Activated CD8-positive, alpha-beta memory T cell treated with anti-CD3 and anti-CD28 coated beads for 48 hours (primary cell): ENCODE measurements at places on chromosomes 1 and 21.
A peak's percentile ranks its signal among the peaks of the same experiment; 100 is the strongest.

GRCh38 chr1:155124503-155125463 is 2.9 kb upstream of the EFNA1 start:
- no peak for DNase-seq

DNA sequence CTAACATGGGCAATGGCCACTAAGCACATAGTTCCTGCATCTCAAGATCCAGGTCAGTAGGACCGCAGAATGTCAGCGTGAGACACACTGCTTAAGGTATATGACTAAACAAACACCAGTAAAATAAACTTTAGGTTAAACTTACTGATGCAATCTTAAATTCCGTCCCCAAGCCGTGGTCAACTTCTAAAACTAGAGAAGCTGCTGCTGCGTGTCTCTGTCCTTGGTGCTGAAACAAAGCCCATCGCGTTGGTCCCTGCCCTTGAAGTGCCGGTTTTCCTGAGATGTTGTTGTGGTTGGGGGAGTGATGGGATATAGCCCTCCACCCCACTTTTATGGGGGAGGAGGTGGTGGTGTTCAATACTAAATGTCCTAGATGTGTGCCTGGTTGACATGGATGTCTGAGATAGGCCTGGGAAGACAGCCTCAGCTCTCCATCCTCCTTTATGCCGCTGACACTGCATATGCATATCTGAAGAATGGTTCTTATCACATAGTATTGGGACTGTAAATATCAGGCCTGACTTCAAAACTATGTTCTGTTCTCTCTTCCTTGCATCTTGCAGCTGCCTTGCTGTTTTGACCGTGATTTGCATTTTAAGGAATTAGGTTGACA is 72.0 kb upstream of the KCNA3 start:
- peak; percentile 16 for DNase-seq

GRCh38 chr1:119727991-119728390 is 16.3 kb downstream of the PHGDH start:
- DNase-seq, result no peak

DNA sequence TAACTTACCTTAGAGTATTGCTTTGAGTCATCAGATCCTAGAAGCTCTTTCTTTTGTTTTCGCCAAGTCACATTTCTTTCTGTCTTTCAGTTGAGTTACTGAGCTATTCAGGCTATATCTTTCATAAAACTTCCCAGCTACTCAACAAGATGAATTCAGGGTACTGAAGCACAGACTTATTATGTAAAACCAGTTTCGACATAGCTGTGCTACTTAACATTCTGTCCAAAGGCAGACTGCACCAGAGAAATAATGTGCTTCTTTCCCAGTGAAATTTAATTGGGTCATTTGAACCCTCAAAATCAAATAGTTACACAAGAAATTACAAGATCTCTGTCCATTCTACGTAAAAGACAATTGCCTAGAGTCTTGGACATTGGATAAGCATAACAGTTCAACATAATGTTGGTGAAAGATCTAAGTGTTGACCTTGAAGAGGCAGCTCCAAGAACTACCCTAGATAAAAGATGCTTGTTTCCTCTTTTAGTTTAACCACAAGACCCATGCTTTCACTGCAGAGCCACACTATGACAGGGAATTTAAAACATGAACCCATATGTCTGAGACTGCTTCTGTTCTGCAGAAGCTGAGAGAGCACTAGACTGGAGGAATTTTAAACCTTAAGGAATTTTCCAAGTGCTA is 163.2 kb downstream of the LRRC40 start:
- DNase-seq, result no peak

GRCh38 chr1:109845658-109846057 is 65.0 kb upstream of the CSF1 start:
- no peak for DNase-seq

- no peak for DNase-seq
Measured at GRCh38 chr21:41368735-41369104, 6.9 kb downstream of the MX2 start.

DNA sequence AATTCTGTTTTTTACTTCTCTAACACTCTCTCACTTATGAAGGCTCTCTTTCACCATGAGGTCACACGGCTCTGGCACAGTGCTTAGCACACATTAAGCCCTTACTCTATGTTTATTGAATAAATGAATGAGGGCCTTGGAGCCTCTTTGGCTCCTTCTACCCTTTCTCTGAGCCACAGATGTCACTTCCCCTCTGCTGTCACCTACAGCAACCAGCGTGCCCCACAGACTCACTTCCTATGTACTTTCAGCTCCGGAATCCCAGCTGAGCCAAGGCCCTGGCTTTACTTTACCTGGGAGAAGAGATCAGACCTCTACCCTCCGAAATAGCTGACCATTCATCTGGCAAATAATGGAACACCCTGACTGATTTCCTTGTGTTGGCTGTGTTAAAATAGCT is 53.7 kb upstream of the HMCN1 start:
- no peak for DNase-seq

DNA sequence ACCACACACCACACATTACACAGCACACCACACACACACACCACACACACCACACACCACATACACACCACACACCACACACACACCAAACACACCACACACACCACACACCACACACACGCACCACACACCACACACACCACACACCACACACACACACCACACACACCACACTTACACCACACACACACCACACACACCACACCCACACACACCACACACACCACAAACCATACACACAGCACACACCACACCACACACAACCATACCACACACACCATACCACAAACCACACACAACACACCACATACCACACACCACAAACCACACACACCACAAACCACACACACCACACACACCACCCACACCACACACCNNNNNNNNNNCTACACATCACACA is 40.9 kb upstream of the SIK1 start:
- DNase-seq, result no peak

DNA sequence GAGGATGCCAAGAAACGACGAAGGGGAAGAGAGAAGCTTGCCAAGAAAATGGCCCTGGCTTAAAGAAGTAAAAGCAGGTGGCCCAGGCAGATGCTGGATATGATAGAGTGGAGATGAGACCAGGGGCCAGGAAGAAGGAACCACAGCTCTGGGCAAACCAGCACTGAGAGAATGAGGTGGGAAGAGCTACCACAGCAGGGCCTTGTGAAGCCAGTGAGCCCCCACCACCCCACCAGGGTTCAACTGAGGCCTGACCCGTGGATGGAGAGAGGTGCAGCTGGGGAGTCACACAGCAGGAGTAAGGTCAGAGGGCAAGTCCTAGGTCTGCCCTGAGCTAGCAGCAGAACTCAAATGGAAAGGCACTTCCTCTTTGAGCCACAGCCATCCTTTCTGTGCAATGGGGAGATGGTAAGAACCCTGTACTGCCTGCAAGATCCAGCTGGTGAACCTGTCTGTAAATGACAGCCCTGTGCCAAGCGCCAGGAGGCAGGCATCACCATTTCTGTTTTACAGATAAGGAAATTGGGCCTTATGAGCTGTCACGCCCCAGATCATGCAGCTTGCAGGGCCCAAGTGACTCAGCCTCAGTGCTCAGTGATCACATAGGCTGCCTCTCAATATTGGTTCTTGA is 8.5 kb downstream of the SH3BGRL3 start:
- no peak for DNase-seq

DNA sequence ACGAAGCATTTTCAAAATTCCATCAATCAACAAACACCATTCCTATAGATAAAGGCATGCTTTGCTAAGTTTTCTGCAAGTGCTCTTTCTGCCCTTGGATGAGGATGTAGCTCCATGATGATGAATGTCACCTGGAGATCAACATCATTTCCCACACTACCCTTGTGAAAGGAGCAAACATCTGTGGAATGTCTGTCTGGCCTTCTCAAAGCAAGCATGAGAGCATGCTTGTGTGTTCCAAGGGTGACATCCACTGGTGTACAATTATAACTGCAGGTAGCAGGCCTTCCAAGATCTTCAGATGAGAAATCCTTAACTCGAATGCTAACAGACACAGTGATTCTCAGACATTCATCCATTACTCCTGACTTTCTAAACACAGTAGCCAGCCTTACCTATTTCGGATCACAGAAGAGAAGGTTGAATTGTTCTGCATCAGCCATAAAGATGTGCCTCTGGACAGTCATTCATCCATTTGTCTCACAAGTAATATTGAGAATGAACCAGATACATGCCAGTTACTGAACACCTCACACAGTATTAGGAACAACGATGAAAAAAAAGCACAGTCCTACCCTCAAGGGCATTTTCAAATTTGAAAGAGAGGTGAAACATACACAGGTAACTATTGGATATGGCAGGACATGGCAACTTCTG is 162.4 kb downstream of the TPR start:
- DNase-seq, result no peak

DNA sequence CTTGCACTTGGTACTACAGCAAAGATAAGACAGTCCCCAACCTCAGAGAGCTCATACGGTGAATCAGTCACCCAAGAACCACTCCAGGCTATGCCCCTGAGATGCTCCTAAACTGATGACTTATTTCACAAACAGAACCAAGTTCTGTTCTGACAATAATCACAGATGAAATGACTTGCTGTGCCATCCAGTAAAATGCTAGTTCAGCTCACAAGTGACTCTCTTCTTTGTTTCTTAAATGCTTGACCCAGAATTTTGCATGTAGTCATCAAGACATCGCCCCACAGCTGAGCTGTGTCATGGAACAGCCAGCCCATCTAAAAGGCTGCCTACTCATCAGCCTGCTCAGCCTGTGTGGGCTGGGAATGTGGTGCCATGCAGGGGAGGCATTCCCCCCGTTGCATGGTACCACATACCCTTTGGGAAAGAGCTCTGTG is 6.1 kb upstream of the SLC19A2 start:
- no peak for DNase-seq

GRCh38 chr21:44897326-44898010 is 23.2 kb downstream of the ITGB2 start:
- no peak for DNase-seq
